Choroid plexus epithelial cell (primary cell): ENCODE measurements at places on chromosomes 7 and 10.

GRCh38 chr10:109883859-109884771 lies 39.2 kb downstream of the XPNPEP1 start:
- peak; percentile 96 for DNase-seq

GRCh38 chr10:9635691-9636090 lies 1382.0 kb upstream of the CELF2 start:
- DNase-seq, result peak; percentile 87

DNA sequence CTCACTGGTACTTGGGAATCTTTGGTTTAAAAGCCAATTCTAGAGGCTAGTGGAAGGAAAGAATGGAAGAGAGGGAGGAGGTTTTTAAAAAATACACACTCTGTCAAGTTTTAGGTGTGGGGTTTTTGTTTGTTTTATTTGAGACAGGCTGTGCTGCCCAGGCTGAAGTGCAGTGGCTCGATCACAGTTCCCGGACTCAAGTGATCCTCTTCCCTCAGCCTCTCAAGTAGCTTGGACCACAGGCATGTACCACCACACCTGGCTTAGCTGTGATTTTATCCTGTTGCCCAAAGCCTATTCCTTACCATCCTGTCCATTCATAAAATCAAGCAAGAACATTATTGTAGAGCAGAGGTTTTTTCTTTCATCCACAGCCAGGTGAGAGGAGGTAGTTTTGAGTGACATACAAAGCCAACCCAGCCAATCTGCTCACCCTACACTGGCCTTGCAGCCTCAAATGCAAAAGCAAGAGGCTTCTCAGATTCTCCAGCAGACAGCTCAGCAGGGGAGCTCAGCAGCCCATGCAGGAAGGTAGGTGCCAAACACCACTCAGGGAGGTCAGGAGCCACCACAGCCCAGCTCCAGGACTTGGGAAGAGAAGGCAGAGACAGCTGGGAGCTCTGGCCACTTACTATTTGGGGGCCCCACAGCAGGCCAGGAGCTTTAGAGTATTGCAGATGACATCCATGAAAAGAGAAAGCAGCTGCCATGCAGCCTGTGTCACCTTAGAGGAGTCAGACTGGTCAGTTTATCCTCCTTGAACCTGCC lies 65.8 kb downstream of the TMEM209 start:
- no peak for DNase-seq

DNA sequence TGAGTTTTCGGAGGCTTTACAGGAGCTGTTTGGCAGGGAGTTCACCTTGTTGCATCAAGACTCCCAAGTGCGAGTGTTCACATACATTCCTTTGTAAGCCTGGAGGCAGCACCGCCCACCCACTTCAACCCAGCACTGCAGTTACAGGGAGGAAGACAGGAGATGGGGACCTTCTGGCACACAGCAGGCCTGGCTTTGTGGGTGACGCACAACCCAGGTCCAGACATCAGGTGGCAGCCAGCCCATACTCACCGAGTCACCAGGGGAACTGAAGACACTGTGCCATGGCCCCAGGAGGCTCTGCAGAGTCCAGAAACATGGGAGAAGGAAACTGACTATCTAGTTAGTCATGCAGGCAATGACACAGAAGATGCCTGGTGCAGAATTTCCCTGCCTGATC lies 305.9 kb upstream of the RNF32 start:
- no peak for DNase-seq

DNA sequence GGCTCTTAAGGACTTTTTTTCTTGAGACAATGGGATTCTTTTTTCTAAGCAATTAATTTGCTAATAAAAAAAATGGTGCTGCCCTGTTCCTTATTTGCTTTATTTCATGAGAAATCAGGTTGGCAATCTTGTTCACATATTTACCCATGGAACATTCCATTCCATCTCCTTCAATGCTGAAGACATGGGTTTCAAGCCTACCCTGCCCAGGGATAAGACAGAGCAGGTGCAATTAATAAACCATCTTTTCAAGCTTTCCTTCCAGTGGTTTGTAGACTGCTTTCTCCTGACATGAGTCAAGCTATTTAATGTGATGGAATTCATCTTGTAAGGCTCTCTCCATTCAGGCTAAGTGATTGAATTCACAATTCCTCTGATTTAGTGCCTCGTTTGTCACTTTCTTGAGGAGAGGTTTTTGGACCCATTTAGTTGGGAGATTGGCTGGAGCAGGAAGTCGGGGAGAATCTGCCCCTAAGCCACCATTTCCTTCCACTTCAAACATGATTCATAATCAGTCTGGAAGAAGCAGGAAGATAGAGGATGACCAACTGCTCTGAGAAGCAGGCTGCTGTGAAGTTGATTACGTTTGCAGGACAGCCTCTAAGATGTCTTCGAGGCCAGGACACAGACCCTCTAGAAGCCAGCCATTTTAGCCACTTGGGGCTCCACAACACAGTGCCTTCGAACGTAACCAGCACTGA lies 552.4 kb upstream of the GALNT17 start:
- DNase-seq, result no peak

DNA sequence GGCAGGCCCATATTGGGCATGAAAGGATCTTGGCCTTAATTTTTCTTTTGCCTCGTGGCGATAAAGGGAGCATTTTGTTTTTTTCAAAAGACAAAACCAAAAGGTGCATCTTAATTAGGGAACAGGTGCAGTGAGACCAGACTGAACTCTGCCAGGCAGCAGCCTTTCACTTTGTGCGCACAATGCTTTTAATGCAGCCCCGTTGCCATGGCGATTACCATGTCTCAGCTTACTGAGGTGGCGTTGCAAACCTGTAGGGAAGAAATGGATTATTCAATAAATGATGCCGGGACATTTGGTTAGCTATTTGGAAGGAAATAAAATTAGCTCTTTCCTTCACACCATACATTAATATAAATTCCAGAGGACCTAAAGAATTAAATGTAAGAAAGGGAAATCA lies 61.9 kb downstream of the MYL10 start:
- DNase-seq, result no peak

DNA sequence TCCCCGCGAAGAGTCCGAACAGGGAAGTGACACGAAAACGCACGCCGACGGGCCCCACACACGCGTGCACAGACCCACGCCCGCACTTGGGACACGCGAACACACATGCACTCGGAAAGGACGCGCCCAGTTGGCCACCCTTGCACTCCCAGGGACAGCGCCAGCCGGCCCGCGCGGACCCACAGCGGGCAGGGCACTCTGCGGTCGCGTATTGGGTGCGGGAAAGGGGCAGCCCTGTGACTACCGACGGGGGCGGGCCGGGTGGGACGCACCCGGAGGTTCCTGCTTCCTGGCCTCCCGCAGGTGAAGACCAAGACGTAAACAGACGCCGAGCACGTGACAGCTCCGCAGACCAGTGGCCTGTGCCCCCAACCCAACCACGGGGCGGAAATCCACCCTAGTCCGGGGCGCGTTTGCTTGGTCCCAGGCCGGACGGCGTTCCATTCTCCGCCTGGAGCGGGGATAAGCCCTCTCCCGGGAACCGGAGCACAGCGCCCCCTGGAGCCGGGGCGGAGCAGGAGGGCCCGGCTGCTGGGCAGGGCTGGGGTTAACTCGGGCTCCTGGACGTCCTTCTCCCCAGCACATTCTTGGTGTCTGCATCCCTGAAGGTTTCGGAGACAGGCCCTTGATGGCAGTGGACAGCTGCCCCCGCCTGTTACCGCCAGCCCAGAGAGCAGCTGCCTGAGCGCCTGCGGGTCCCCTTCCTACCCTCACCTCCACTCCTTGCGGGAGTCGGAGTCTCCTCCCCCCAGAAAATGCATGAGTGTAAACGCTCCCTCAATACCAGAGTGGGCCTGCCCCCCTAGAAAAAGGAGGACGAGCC lies 2.0 kb upstream of the LZTS2 start:
- peak; percentile 75 for DNase-seq

DNA sequence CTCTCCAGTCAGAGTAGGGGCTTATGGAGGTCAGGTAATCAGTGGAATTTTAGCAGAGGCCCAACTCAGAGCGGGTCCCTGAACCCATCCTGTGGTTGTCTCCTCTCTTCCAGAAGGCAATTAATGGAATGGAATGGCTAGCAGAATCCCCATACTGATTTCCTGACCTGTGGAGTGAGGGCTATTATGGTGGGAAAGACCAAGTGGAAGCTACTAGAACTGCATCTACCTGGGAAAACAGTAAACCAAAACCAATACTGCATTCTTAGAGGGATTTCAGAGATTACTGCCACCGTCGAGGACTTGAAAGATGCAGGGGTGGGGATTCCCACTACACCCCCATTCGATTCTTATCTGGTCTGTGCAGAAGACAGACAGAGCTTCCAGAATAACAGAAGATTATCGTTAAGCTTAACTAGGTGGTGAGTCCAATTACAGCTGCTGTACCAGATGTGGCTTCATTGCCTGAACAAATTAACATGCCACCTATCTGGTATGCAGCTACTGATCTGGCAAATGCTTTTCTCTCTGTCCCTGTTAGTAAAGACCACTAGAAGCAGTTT lies 73.2 kb downstream of the LMBR1 start:
- DNase-seq, result no peak

DNA sequence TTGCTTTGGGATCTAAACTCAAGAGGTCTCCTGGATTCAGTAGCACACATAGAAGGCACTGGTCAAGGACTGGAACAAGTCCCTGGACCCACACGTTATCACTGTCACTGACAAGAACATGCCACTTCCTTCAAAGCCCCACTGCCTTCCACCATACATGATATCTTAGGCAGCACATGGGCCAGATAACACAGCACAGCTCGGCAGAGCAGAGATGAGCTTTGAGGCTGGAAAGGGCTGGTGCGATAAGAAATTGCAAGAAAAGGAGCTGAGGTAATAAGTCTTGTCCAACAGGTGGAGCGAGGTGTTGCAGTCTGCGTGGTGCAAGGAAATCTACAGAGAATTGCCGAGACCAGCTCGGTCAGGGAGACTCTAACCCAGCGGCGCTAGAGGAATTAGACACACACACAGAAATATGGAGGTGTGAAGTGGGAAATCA lies 139.8 kb upstream of the CDK13 start:
- no peak for DNase-seq

GRCh38 chr7:84722086-84722485 lies 464.8 kb downstream of the SEMA3D start:
- peak; percentile 34 for DNase-seq

GRCh38 chr10:73785721-73786511 lies 510 bp downstream of the ZSWIM8 start:
- peak; percentile 64 for DNase-seq

GRCh38 chr7:6197801-6198551 lies 74.4 kb downstream of the CYTH3 start:
- DNase-seq, result no peak

DNA sequence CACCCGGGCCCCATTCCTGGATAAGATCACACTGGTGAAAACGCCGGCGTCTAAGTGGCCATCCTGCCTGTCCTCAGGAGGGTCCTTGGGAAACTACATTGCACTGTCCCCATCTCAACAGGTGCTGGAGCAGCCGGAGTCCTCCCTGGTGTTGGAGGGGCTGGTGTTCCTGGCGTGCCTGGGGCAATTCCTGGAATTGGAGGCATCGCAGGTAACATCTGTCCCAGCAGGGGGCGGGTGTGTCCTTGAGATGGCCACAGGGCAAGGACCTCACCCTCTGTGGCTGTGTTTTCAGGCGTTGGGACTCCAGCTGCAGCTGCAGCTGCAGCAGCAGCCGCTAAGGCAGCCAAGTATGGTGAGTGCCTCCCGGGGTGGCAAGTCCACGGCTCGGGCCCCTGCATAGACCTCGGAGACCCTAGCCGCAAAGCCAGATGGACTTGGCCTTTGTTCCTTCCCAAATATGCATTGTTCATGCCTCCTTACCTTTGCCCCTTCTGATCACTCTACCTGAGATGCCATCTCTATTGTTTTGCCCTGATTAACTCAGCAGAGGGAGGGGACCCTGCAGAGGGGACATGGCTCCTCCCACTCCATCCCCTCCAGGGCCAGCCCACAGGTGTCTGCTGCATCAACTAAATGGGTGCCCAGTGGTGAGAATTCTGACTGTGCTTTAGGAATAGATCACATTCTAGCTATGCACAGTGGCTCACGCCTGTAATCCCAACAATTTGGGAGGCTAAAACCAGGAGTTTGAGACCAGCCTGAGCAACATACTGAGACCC lies 23.8 kb downstream of the ELN start:
- DNase-seq, result peak; percentile 36

DNA sequence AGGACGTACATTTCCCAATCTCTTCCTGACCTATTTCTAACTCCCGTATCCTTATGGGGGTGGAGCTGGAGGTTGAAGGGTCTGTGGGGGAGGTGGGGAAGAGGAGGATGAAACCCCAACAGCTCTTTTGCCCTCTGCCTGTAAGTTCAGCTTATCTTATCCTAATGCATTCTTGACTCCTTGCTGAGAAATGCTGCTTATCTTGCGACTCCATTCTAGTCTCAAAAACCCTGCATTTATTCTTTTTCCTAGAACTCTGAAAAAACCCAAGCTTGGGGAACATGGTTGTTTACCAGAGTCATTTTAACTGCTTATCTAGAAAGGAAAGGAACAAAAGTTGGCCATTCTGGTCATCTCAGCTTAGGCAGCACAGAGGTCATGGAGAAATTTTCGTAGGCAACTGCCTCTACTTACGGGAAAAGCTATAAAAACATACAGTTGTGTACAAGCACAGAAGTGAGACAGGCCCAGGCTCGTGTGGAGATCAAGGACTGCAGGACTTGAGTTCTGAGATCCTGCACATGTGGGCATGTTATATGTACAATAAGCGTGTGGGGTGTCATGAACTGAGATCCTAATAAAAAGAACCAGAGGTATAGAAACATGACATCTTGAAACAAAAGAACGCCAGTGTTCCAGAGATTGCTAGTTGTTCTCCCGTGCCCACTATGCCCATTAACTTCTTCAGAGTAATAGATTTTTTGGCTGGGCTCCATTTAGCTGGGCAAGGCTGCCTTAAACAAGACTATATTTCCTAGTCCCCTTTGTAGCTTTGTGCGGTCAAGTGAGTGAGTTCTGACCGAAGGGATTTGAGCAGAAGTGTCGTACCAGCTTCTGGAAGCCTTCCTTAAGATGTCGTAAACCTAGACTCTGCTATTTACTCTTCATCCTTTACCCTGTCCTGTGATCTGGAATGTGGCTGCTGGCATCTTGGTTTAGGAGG lies 9.6 kb downstream of the INMT start:
- peak; percentile 83 for DNase-seq

DNA sequence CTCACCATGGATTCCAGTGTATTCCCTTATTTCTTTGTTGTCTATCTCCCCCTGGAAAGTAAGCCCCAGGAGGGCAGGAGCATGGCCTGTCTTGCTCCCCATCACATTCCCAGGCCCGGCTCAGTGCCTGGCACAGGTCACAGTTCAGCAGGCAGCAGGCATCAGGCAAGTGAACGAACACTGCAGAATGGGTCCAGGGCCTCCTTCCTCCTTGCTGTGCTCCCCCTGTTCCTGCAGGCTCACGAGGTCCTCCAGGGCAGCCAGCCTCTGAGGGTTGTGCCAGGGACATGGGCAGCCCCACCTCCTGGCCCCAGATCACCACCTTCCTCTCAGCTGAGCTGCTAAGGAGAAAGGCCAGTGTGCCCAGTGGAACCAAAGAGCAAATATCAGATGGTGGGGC lies 41.8 kb downstream of the PDLIM1 start:
- DNase-seq, result no peak

- DNase-seq, result no peak
These were observed at the start of gene FAM180A for GRCh38 chr7:135748770-135749169. Gene FAM180A (minus strand): TSS chr7:135748813. CDS start chr7:135748580, 233 bp downstream.
